ENCODE measurements at places on chromosomes 12 and 14. TPM values are rescaled to one million over a fixed set of nuclear protein-coding genes. Genes with fewer than 3 reads are reported as not detected.

OASL gene
- 48.6 TPM for total RNA-seq

DNA sequence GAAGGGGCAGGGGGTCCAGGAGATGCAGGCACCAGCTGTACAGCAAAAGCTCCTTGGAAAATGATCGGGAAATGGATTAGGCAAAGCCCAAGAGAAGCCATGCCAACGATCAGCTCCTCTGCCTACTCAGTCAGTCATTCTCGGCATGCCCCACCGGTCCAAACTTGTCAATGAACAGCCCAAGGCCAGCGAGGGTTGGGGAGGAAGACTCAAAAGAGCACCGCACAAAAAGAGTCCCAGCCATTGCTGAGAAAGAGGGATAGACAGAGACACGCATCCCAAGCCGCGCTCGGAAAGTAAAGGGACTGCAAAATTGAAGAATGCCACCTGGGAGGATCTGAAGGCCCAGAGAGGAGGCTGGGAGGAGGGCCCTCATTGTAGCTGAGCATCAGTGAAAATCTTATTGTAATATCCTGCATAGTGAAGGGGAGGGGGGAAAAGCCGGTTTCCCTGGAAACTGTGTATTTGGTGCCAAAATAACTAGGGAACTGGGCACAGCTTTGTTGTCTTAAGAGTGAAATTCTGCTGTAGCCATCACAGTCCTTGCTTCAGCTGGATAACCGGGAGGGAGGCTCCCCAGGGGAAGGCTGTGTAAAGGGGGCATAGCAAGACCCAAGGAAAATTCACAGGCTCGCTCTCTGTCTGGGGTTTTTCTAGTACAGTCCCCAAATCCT lies 4.7 kb downstream of the KDM2B start:
- H3K27ac ChIP-seq, result no peak overlapping the region
- H3K4me1 ChIP-seq, result peaks cover 13% of the 10 kb centered on the region
- DNase-seq, result no peak
- peaks cover 26% of the 10 kb centered on the region for H3K36me3 ChIP-seq

DNA sequence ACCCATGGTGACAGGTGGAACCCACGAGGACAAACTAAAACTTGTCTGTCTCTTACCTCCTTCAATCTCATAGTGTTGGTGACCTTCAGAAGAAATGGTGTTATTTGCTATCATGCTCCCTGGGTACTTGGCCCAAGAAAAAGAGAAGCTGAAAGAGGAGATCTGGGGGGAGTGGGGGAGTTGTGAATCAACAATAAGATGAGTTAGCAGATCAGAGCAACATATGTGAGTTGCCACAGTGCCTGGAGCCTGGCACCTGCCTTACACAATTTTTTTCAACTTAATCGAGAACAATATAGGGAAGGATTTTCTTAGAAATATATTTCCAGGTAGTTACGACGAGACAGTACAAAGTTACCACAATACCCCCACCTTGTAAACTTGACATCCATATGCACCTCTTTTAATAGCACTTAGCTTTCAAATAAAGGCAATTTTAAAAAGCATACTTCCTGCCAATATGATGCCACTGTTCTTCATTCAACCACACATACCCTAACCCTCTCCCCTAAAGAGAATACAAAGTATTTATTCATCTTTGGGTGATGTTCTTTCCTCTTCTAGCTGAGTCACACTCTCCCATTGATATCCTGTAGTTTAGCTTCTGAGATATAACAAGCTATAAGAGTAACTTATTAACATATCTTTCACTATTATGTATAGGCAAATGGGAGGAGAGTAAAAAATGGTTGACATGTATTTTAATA lies 424.1 kb upstream of the OR4E1 start:
- peak overlapping the region; percentile 94 for H3K27ac ChIP-seq
- no peaks in the 10 kb centered on the region for H3K27me3 ChIP-seq
- H3K4me1 ChIP-seq, result peaks cover 23% of the 10 kb centered on the region
- no peak for DNase-seq
- no peaks in the 10 kb centered on the region for H3K36me3 ChIP-seq
- H3K4me3 ChIP-seq, result peak overlapping the region; percentile 84

DNA sequence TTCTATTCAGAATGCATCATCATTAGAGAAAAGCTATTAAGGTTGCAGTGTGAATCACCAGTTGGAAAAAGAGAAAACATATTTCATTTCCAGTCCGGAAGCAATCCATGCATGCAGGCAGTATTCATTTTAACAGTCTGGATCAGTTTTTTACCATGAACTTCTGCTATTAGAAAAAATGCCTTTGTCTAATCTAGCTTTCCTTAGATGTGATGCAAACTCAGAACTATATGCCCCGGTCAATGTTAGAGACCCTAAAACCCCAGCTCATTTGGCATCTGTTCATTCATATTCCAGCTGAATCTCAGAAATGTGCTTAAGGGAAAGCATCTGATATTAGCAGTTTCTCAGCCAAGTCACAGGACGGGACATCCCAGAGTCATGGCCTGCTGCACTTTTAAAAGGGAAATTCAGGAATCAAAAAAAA lies 8.5 kb downstream of the IRAK3 start:
- H3K4me1 ChIP-seq, result no peaks in the 10 kb centered on the region
- no peak overlapping the region for H3K4me3 ChIP-seq
- H3K27ac ChIP-seq, result no peak overlapping the region
- peaks cover 15% of the 10 kb centered on the region for H3K27me3 ChIP-seq

DNA sequence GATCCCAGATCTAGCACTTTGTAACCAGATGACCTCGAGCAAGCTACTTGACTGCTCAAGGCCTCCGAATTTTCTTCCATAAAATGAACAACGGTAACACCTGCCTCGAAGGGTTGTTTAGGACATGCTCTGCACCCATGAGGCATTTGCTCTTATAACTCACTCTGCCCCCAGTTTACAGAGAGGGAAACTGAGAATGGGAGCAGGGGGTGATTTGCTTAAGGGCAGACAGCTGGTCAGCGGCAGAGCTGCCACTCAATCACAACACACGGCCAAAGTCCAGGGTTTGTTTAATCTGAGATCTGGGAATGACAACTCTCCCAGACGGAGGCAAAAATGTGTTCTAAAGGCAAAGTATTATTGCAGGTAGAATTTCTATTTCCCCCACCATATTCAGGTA lies 156.3 kb downstream of the RIMBP2 start:
- no peak overlapping the region for H3K27ac ChIP-seq
- H3K4me1 ChIP-seq, result no peaks in the 10 kb centered on the region
- no peak overlapping the region for H3K4me3 ChIP-seq
- DNase-seq, result no peak
- H3K36me3 ChIP-seq, result no peaks in the 10 kb centered on the region

DNA sequence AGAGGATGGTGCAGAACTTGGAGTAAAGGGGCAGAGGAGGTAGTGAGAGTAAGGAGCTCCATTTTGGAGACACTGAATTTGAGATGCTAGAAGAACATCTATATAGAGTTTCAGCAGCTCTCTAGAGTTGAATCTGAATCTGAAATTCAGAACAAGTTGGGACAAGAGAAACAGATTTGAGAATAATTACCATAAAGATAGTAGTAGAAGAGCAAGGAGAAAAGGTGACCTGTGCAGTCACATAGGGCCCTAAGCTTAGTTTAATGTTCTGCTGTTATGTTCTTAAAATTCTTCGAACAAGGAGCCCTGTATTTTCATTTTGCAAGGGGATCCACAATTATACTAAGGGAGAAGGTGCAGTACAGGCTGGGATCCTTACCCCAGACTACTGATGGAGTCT lies 7.4 kb downstream of the REM2 start:
- H3K27ac ChIP-seq, result no peak overlapping the region
- no peak for DNase-seq
- peaks cover 8% of the 10 kb centered on the region for H3K27me3 ChIP-seq
- no peak overlapping the region for H3K4me3 ChIP-seq

- no peak overlapping the region for H3K4me3 ChIP-seq
- peaks cover 24% of the 10 kb centered on the region for H3K36me3 ChIP-seq
- H3K27ac ChIP-seq, result no peak overlapping the region
- no peaks in the 10 kb centered on the region for H3K4me1 ChIP-seq
These were observed 87.1 kb downstream of the ATP2B1 start for GRCh38 chr12:89621521-89621920.
